ENCODE measurements at places on chromosomes 13 and 19.

DNA sequence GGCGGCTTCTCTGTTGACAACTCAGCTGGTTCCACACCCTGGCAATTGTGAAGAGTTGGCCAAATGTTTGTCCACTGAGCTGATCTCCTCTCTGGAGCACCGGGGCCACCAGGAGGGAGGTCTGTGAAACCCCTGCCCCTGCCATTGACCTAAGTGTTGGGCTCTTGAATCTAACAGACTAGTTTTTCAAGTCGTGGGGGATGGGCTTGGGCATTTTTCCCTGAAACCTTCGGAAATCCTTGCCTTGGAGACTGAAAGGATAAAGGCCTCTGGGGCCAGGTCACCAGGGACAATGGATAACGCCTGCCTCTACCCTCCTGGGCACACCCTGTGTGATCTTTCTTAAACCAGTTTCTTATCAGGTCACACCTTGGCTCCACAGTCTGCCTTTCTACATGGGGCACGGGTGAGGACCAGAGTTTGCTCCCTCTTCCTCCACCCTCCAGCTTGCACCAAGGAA is 881 bp downstream of the GEMIN7 start:
- peaks cover 39% of the 10 kb centered on the region for H3K4me1 ChIP-seq
- peaks cover 11% of the 10 kb centered on the region for H3K36me3 ChIP-seq
- no peak for DNase-seq
- H3K27ac ChIP-seq = peak overlapping the region; percentile 68
- H3K4me3 ChIP-seq = peak overlapping the region; percentile 94

- no peak overlapping the region for H3K27ac ChIP-seq
- H3K4me3 ChIP-seq = no peak overlapping the region
- H3K4me1 ChIP-seq = peaks cover 28% of the 10 kb centered on the region
- peaks cover 9% of the 10 kb centered on the region for H3K36me3 ChIP-seq
- no peak for DNase-seq
- no peaks in the 10 kb centered on the region for H3K27me3 ChIP-seq
These were observed 8.5 kb downstream of the PIP5K1C start for GRCh38 chr19:3691726-3692125.

- peak; percentile 16 for DNase-seq
- no peak within 1 kb of the TSS for H3K27ac ChIP-seq
- peak within 1 kb of the TSS; percentile 59 for H3K4me3 ChIP-seq
- H3K27me3 ChIP-seq = no peaks in the 10 kb centered on the region
- no peaks in the 10 kb centered on the region for H3K4me1 ChIP-seq
- peaks cover 11% of the 10 kb centered on the region for H3K36me3 ChIP-seq
These were observed at the start of gene RASGRP4 for GRCh38 chr19:38425810-38426466. RASGRP4 (minus strand) TSS chr19:38426219; CDS start chr19:38426091, 128 bp downstream.

DNA sequence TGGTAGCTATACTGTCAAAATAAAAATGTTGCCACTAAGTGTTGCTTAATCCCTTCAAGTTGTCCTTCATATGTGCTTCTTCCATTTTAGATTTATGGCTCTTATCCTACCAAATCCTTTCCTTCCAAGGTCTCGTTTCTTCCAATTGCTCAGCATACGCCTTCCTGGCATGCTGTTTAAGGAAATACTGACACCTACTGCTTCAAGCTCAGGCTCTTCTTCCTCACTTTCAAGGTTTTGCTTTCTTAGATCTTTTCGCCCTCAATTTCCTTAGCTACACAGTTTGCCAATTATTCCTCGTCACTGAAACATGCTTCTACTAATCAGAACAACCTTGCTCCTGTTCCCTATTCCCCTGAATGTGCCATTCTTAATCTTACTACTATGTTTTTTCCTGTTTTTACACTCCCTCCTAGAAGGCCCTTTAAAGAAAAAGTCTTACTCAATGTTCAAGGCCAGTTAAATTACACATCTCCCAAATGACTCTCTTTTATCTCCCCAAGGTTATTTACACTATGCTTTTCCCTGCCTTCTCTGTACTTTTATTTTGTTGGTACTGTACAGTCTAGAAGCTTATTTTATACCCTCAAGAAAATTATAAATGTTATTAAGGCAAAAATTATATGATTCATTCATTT is 343.1 kb downstream of the MZT1 start:
- H3K4me1 ChIP-seq = no peaks in the 10 kb centered on the region
- no peak for DNase-seq
- no peak overlapping the region for H3K4me3 ChIP-seq

DNA sequence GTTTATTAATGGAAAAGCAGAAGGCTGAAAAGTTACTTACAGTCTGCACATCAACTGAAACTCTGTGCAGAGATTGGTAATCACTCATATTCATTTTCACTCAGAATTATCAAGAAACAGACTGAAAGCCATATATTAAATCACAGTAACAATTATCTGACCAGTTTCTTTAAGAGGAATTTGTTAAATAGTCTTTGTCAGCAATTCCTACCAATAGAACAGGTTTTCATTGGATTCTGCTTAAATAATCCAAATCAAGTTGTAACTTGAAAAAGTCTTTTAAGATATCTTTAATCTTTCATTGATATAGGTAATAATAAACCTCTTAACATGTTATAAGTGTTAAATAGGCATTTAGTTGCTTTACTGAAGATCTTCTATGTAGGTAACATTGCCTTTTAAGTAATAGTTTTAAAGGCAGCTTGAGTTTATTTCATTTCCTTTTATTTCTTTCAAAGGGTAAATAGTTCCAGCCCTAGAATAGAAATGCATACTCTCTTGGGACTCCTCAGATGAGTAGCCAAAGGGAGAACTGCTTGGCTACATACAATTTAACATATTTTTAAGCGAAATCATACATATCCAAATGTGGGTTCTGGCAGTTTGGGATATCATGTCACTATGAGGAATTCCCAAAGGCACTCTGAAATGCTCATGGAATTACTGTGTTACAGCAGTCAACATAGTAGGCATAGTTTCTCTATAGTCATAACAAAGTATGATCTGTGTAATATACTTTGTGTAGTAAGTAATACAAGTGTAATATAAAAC is 326.0 kb upstream of the SPRY2 start:
- H3K27me3 ChIP-seq = no peaks in the 10 kb centered on the region
- H3K27ac ChIP-seq = no peak overlapping the region
- no peak overlapping the region for H3K4me3 ChIP-seq
- no peaks in the 10 kb centered on the region for H3K4me1 ChIP-seq

DNA sequence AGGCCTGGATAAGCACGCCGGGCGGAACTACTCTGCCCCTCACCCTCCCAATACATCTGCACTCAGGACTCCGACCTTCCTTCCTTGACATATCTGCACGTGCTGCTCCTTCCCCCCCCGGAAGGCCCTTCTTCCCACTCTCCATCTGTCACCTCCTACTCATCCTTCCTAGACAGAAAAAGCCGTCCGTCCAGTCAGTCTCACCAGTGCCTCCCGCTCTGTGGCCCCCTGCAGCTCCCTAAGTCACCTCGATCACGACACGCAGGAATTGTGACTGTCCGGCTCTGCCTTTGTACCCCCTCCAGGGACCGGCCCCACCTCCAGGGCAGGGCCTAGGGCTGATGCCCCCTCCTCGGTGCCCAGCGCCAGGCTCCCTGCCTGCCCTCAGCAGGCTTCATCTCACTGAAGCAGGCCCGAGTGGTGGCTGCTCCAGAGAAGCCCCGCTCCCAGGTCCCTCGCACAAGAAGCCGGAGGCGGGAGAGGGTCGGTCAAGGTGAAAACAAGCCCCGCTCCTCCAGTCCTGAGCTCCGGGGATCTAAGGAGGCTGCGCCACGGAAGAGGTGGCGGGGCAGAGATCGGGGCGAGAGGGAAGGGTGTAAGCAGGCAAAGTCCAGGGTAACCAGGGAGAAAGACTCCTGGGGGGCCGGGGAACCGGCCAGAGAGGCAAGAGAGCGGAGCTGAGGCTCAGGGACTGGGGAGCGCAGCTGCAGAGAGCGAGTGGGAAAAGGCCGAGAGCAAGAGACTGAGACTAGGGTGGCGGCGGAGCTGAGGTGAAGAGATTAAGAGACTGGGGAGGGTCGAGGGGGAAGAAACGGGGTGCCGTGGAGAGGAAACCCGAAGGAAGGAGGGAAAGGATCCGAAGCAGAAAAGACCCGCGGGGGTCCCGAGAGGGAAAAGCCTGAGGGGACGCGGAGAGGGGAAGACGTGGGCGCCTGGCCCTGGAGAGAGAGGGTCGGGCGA is 1.1 kb downstream of the PPP6R1 start:
- no peak for DNase-seq
- no peaks in the 10 kb centered on the region for H3K27me3 ChIP-seq
- peaks cover 48% of the 10 kb centered on the region for H3K4me1 ChIP-seq
- no peaks in the 10 kb centered on the region for H3K36me3 ChIP-seq
- peak overlapping the region; percentile 90 for H3K27ac ChIP-seq

GRCh38 chr19:50313812-50314536 is 15.2 kb downstream of the KCNC3 start:
- peaks cover 38% of the 10 kb centered on the region for H3K27me3 ChIP-seq
- no peak overlapping the region for H3K27ac ChIP-seq
- no peaks in the 10 kb centered on the region for H3K36me3 ChIP-seq
- no peaks in the 10 kb centered on the region for H3K4me1 ChIP-seq

GRCh38 chr19:45070214-45070613 is 6.1 kb downstream of the ZNF296 start:
- H3K36me3 ChIP-seq = peaks cover 71% of the 10 kb centered on the region
- no peak overlapping the region for H3K4me3 ChIP-seq
- H3K27me3 ChIP-seq = no peaks in the 10 kb centered on the region

DNA sequence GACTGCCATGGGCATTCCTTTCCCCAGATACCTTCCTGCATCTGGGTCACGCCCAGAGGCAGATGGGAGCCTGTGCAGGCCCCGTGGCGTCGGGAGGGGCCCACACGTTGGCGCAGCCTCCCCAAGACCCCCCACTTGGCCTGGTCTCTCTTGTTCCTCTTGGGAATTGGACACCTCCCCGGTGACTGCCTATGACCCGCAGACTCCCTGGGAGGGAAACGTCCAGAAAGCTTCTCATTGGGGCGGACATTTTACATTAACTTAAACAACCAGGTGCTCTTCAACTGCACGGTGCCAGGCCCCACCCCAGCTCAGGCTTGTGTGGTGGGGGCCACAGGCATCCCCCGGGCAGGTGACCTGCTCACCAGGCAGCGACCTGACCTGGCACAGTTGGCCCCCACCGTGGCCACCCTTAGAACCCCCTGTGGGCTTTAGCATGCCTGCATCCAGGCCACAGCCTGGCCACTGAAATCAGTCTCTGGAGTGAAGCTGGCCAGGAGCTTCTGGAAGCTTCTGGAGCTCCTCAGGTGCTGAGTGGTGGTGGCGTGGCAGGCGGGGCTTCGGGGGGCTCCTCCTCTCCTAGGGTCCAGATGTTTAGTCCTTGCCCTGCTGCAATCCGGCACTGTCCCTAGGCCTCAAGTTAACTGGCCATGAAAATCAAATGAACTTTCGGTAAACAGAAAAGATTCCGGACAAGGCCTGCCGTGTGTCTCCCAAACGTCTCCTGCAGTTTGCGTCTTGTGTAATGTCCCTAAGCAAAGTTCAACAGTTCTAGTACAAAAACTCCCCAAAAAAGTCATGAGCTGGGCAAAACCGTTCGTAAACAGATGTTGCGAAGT is 8.5 kb upstream of the PROZ start:
- H3K27me3 ChIP-seq = no peaks in the 10 kb centered on the region
- H3K4me1 ChIP-seq = peaks cover 11% of the 10 kb centered on the region
- H3K36me3 ChIP-seq = no peaks in the 10 kb centered on the region
- no peak overlapping the region for H3K4me3 ChIP-seq

DNA sequence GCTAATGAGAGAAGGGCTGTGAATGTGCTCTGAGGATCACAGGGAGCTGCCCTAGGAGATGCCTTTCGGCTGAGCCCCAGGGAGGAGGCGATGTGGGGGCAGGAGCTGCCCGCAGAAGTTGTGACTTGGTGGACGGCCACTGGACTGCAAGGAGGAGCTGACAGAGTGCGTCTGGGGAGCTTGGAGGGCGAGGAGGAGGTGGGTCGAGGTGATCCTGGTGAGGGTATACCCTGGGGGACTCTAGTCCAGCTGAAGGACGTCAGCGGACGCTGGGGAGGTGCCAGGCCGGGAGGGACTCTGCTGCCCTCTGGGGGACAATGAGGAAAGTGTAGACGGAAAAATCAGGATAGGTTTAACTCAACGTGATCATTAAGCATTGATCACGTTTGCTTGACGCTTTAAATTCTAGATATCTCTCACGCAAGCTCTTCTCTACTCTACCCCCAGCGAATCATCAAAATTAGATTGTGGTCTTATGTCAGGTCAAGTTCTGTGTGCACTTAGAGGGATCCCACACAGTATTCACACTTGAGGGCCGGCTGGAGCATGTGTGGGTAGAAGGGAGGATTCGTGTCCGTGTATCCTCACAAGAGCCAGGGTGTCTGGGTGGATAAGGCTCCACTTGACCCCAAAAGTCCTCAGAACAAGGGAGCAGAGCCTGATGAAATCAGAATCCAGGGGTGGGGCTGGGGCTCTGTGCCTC is 3.3 kb upstream of the CEACAM7 start:
- peaks cover 32% of the 10 kb centered on the region for H3K27me3 ChIP-seq
- no peaks in the 10 kb centered on the region for H3K4me1 ChIP-seq

DNA sequence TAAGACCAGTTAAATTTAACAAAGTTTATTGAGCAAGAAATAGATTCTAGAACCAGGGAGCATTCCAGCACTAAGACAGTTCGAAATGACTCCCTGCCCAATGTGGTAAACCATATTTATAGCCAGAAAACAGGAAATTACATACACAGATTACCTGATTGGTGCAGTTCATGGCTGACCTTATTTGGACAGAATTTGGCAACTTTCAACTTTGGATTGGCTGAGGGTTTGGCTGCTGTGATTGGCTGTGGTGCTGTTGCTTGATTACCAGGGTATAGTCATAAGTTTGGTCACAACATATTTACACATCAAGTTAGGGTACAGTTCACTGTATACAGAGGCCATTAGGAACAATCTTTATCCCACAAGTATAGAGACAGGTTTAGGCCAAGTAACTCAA is 984.8 kb upstream of the MIR17HG start:
- DNase-seq = no peak
- no peaks in the 10 kb centered on the region for H3K4me1 ChIP-seq
- no peaks in the 10 kb centered on the region for H3K36me3 ChIP-seq
- no peaks in the 10 kb centered on the region for H3K27me3 ChIP-seq

- H3K4me3 ChIP-seq = peak overlapping the region; percentile 24
- no peaks in the 10 kb centered on the region for H3K27me3 ChIP-seq
- no peaks in the 10 kb centered on the region for H3K4me1 ChIP-seq
- peak; percentile 58 for DNase-seq
These were observed 23.7 kb downstream of the SLC6A16 start for GRCh38 chr19:49301165-49301865.

DNA sequence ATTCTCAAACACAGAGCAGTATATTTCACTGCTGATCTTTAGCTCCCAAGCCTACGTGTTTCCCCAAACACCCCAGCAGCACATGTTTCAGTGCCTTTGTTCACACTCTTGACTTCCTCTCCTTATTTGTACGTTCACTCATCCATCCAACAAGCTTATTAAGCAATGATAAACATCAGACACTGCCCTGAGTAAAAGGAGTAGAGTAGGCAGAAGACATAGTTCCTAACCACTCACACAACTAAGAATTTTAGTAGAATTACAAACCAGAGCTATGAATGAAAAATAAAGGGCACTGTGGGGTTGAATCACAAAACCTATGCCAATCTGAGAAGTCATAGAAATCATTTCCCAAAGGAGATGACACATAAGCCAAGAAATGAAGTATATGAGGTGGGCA is 213.5 kb downstream of the DIAPH3 start:
- no peaks in the 10 kb centered on the region for H3K36me3 ChIP-seq
- no peak for DNase-seq
- H3K4me3 ChIP-seq = no peak overlapping the region
- no peak overlapping the region for H3K27ac ChIP-seq

GRCh38 chr19:11322269-11323024 is 17.0 kb downstream of the RAB3D start:
- DNase-seq = no peak
- H3K27ac ChIP-seq = no peak overlapping the region
- H3K27me3 ChIP-seq = no peaks in the 10 kb centered on the region
- peaks cover 28% of the 10 kb centered on the region for H3K4me1 ChIP-seq
